ENCODE measurements at places on chromosomes 13 and 19.

- no peak for DNase-seq
Observed at GRCh38 chr13:46057256-46058015, 4.9 kb upstream of the ZC3H13 start.

DNA sequence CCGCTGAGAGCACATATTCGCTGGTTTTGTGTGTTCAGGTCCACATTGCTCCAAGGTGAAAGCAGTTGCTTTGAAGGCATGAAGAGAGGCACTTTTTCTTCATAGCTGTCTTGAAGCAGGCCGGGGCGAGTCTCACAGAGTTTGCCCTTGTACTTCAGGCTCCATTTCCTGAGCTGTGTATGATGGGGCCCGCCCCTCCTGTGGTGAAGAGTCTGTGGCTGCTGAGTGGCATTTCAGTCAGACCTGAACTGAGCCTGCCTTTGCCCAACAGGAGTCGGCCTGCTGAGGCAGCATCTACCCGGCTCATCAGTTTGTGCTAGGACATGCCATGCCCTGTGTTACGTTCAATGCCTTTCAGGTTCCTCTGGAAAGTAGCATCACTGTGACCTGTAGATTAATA, 44.4 kb upstream of the C1QTNF9 start:
- no peak for DNase-seq

DNA sequence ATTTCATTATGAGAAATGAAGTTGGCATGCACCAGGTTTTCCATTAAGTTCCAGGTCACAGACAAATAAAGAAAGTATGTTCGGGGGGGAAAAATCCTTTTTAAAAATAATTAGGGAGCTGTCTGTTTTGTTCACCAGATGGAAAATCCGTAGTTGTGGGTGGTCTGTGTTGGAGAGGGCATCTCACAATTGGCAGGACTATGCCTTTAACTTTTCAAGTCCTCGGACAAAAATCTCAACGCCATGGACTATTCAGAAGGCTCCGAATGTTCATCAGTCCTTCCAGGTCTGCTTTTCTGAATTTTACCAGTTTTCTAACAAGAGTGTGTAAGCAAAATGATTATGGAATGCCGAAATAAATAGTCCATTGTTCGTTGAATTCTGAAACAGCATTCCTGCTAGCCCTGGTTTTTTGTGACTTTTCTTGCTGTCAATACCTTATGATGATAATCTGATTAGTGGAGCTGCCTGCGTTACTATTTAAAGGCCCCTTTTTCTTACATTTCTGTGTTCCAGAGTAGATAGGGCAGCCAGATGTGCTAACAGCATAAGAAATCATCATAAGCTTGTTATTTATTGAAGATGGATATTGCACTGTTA, 146.9 kb downstream of the TM9SF2 start:
- no peak for DNase-seq

- DNase-seq: peak; percentile 33
Observed at GRCh38 chr19:47658431-47659348, 49.8 kb downstream of the BICRA start.

- DNase-seq: peak; percentile 10
Observed at GRCh38 chr13:97810152-97810551, 143.3 kb upstream of the IPO5 start.

GRCh38 chr13:84076280-84076679, 194.0 kb upstream of the SLITRK1 start:
- DNase-seq: no peak

DNA sequence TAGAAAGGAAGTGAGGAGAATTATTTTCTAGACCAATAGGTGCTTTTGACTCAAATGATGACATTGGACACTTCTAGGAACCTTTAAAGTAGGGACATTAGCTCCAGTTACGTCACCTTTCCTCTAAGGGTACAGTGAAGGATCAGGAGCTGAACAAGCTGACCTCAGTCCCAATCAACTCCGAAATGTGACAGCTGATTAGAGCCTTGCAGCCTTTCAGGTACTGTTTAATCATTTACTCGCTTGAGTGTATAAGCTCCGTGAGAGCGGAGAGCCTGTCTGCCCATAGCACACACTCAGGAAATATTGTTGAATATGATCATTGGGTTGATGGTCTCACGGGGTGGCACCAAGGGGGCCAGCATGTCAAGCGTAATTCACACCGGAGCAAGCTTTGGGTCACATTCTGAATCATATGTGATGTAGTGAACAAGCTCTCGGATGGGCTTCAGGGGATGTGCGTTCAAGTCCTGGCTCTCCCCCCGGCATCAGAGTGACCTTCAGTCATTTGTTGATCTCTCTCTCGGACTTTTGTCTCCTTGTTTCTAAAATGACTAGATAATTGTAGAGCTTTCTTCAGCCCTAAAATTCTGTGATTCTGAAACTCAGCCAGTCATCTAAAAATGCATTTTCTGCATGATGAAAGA, 141.9 kb downstream of the ZIC5 start:
- DNase-seq: no peak

GRCh38 chr13:36130193-36130551, 1.0 kb downstream of the DCLK1 start:
- DNase-seq: no peak

- DNase-seq: no peak
Observed at GRCh38 chr19:54949412-54949811, 2.1 kb upstream of the NLRP7 start.

- no peak for DNase-seq
Observed at GRCh38 chr13:113369881-113370280, 6.0 kb upstream of the GRTP1 start.

GRCh38 chr13:37369616-37370015, 229.0 kb downstream of the POSTN start:
- DNase-seq: no peak

- DNase-seq: no peak
Observed at GRCh38 chr13:51058461-51059167, 52.5 kb downstream of the C13orf42 start.

DNA sequence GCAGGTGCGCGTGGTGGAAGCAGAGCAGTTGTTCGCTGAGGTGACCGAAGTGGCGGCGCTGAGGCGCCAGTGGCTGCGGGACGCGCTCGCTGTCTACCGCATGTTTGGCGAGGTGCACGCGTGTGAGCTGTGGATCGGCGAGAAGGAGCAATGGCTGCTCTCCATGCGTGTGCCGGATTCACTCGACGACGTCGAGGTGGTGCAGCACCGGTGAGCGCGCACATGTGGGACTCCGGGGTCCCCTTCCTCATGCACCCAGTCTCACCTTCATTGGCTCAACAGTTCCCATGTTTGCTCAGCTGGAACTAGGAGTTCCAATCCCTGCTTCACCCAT, 46.5 kb downstream of the SPTBN4 start:
- DNase-seq: no peak

- no peak for DNase-seq
Observed at GRCh38 chr19:40341601-40342482, 6.4 kb downstream of the C19orf47 start.

DNA sequence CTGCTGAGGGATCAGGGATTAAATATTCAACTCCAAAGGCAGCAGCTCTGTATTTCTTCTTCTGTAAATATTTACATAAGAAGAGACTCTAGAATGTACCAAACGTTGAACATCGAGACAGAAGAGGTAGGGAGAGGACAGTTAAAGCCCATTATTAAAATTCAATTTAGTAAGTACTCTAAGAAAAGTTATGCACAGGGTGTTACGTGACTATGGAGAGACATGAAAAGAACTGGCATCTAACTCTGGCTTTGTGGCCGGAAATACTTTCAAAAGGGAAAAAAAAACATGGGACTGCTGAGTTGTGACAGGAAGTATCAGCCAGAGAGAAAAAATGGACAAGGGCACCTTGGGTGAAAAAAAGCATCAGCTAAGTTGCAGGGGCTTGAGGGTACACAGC, 36.7 kb downstream of the LNX2 start:
- no peak for DNase-seq

- peak; percentile 38 for DNase-seq
Observed at GRCh38 chr19:50557009-50557613, 11.1 kb downstream of the LRRC4B start.

DNA sequence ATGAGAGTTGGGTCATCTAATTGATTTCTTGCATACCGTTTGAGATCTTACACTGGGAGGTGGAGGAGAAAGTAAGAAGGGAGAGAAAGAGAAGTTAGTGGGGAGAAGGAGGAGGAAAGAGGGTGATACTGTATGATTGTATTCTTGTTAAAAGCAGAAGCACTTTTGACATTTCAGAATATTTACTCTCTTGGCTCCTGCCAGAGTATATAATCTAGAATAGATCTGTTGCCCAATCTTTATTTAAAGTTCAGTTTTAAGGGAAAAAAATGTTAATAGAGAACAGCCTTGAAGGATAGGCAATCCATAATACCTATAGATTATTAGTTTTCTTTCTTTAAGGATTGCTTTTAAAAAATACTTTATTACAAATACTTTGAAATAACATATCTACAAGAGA, 41.5 kb downstream of the PDS5B start:
- no peak for DNase-seq

- no peak for DNase-seq
Observed at GRCh38 chr19:11044431-11044830, 44.8 kb upstream of the LDLR start.

GRCh38 chr13:106475852-106476251, 59.6 kb downstream of the EFNB2 start:
- no peak for DNase-seq

DNA sequence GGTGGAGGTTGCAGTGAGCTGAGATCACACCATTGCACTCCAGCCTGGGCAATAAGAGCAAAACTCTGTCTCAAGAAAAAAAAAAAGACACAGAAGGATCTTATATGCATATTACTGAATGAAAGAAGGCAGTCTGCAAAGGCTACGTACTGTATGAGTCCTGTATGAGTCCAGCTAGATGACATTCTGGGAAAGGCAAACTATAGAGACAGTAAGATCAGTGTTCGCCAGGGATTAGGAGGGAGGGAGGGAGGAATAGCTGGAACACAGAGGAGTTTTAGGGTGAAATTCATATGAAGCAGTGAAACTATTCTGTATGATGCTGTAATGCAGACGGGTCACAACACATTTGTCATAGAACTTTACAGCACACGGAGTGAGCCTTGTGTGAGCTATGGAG, 165.9 kb upstream of the RNF113B start:
- no peak for DNase-seq

DNA sequence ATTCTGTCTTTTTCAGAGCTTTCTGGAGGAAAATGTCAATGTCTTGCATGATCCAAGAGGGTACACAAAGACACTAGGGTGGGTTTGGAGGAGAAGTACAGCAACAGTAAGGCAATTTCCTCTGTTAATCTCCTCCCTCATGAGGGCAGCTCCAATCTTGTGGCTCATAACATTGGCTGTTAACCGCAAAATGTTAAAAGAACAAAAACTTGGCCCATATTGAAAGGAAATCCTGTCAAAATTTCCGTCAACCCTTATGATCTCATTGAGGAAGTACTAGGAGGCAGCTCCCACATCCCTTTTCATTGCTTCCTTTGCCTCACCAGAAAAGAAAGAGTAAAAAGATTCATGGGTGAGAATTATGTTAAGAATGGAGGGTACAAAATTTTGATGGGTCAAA, 11.6 kb downstream of the OXGR1 start:
- no peak for DNase-seq

DNA sequence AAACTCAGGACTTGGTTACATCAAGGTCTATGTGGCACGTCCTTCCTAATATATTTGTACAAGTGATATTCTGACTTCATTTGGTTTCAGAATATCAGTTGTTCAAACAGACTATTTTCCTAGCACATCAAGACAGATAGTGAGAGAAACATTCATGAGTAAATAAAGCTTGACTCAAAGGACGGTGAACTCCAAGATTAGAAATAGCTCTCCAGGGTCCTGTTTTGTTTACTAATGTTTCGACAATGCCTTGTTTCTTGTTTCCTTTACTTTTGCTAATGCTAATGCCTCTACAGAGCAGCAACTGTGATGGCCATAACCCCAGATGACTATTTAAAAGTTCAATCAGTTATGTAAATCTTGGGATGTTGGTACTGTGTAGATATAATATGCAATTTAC, 313.9 kb downstream of the KLF12 start:
- DNase-seq: no peak

DNA sequence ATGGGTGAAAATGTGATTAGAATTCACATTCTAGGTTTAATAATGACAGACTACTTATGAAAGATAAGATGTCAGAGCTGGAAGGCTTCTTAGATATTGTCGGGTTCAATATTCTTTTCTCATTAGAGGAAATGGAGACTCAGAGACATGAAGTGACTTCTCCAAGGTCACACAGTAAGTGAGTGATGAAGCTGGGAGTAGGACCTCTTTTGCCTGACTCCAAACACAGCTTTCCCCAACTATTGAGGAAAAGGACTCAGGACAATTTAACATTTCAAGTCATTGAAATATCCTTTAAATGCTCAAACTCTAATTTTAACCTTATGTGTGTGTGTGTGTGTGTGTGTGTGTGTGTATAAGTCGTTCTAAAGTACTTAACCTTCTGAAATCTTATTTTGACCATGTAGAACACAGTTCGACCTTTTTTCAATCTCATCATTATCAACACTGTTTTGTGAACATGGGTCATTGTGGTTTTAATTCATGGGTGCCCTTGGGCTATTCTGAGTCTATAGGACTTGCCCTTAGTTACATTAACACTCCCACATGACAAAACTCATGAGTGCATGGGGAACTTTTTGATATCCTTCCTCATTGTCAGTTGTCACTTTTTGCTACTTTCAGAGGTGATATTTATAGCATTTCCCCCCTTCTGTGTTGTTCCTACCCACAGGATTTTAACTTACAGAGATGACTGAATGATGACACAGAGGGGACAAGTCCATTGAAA, 53.0 kb downstream of the LRCH1 start:
- no peak for DNase-seq

DNA sequence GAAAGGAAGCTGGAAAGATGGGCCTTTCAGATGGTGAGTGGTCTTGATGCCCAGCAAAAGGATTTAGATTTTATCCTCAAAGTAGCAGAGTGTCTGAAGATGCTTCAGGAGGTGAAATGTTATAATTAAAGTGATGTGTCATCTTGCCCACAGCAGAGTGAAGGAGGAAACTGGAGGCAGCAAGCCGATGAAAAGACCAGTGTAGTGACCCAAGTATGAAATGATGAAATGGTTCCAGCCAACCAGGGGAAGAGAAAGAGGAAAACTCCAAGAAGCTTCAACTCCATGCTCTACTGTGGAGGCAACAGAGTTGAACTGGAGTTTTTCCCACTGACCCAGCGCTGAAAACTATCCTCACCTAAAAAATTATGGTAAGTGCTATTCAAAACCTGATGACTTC, 66.7 kb downstream of the FOXO1 start:
- DNase-seq: no peak
